ENCODE measurements at places on chromosomes 5 and 9.

DNA sequence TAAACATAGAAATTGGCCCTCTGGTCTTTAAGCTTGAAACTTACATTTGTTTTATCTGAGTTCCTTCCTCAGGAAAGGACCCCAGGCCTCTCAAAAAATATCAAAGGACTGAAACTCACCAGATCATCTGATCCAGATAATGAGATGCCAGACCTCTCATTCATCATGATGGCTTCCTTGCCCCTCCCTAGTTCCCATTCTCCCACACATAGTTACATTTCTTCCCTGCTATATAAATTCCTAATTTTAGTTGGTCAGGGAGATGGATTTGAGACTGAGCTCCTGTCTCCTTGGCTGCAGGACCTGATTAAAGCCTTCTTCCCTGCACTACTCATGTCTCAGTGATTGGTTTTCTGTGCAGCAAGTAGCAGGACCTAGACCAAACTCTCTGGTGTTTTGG is 119.4 kb upstream of the SPIN1 start:
- DNase-seq, result no peak

DNA sequence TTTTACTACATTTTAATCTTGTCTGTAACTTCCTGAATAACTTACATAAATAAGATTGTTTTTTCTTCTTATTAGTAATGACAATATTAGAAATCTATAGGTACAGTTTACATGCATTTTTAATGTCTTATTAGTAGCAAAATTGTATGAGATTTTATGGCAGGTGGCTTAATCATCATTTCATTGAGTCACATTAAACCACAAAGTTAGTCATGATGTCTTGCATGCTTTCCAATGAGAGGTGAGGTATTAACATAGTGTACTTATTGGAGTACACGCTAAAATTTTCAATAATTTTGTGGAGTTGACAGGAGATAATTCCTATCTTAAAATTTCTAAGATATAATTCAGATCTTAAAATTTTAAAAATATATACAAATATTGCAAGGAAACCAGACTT is 989.6 kb upstream of the ARRDC3 start:
- DNase-seq, result no peak

- DNase-seq, result no peak
These were observed 14.0 kb downstream of the TLX3 start for GRCh38 chr5:171323007-171323406.

DNA sequence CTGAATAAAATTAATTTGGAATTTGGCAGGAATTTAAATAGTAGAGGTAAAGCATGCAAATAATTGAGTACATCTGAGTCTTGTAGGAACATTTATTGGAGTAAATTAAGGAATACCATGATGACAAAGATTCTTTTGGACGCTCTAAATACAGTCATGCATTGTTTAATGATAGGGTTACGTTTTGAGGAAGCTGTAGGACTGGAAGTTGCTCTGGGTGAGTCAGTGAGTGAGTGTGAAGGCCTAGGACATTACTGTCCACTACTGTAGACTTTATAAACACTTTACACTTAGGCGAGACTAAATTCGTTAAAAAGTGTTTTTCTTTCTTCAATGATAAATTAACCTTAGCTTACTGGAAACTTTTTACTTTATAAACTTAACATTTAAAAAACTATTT is 113.0 kb downstream of the FAM170A start:
- DNase-seq, result no peak

- DNase-seq, result peak; percentile 59
These were observed 52.7 kb downstream of the RNF145 start for GRCh38 chr5:159156426-159157238.
